ENCODE measurements at places on chromosomes 7 and 10.

DNA sequence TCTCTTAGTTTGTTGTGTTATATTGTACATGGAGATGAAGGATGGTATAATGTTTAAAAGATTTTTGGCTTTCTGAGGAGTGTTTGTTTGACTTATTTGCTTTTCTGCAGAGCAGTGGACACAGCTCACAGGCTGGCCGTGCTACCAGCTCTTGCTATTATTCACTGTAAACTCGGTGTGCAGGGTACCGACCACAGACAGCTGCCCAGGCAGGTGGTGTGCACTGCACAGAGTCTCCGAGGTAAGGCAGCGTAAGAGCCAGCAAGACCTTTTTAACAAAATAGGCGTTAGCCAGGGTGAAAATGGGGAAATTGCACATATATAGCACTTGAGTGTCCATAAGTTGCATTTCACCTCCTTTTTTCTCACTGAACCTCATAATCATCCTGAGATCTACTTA lies 438.0 kb downstream of the CNTNAP2 start:
- H3K36me3 ChIP-seq = no peaks in the 10 kb centered on the region
- H3K4me3 ChIP-seq = no peak overlapping the region
- H3K27me3 ChIP-seq = no peaks in the 10 kb centered on the region
- H3K27ac ChIP-seq = no peak overlapping the region
- H3K4me1 ChIP-seq = no peaks in the 10 kb centered on the region
- no peak for DNase-seq

- no peaks in the 10 kb centered on the region for H3K27me3 ChIP-seq
- no peak overlapping the region for H3K27ac ChIP-seq
- no peaks in the 10 kb centered on the region for H3K36me3 ChIP-seq
- H3K4me3 ChIP-seq = no peak overlapping the region
- H3K4me1 ChIP-seq = peaks cover 9% of the 10 kb centered on the region
- peak; percentile 44 for DNase-seq
These were observed 620.6 kb downstream of the SUGCT start for GRCh38 chr7:40755438-40755837.

DNA sequence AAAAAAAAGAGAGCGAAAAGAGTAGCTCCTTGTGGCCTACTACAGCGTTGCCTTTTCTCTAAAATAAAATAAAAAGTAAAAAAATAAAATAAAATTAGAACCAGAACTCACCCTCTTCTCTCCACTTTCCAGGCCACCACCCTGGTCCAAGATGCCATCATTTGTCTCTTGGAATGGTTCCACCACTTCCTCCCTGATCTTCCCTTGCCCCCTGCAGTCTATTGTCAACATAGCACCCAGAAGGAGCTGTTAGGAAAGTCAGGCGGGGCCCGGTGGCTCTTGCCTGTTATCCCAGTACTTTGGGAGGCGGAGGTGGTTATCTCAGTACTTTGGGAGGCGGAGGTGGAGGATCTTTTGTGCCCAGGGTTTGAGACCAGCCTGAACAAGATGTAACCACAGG lies 7.6 kb upstream of the GRID2IP start:
- no peaks in the 10 kb centered on the region for H3K4me1 ChIP-seq
- peak; percentile 89 for DNase-seq
- no peaks in the 10 kb centered on the region for H3K27me3 ChIP-seq
- H3K36me3 ChIP-seq = no peaks in the 10 kb centered on the region

DNA sequence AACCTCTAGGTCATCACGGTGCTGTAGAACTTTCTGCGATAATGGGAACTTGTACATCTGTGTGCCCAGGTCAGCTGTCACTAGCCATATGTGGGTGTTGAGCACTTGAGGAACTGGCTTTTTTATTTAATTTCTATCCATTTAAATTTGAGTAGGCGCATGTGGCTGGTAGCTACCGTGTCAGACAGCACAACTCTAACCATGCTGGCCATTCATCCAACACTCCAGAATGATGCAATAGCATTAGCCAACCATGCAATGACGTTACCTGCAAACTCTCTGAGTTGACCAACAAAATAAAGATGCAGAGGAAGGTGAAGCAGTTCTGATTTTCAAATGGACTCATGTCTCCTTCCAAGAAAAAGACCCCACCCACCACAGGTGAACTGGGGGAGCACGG lies 24.4 kb upstream of the CHST15 start:
- no peaks in the 10 kb centered on the region for H3K27me3 ChIP-seq
- no peak overlapping the region for H3K27ac ChIP-seq
- H3K36me3 ChIP-seq = no peaks in the 10 kb centered on the region
- no peak overlapping the region for H3K4me3 ChIP-seq
- H3K4me1 ChIP-seq = no peaks in the 10 kb centered on the region

GRCh38 chr10:96747734-96748550 lies 27.6 kb upstream of the PIK3AP1 start:
- no peaks in the 10 kb centered on the region for H3K4me1 ChIP-seq
- H3K36me3 ChIP-seq = no peaks in the 10 kb centered on the region
- no peak overlapping the region for H3K27ac ChIP-seq
- DNase-seq = no peak
- H3K27me3 ChIP-seq = no peaks in the 10 kb centered on the region

- no peaks in the 10 kb centered on the region for H3K36me3 ChIP-seq
- H3K4me3 ChIP-seq = no peak overlapping the region
- H3K27me3 ChIP-seq = no peaks in the 10 kb centered on the region
- no peak overlapping the region for H3K27ac ChIP-seq
These were observed 180.3 kb upstream of the GRB10 start for GRCh38 chr7:50962962-50963374.

DNA sequence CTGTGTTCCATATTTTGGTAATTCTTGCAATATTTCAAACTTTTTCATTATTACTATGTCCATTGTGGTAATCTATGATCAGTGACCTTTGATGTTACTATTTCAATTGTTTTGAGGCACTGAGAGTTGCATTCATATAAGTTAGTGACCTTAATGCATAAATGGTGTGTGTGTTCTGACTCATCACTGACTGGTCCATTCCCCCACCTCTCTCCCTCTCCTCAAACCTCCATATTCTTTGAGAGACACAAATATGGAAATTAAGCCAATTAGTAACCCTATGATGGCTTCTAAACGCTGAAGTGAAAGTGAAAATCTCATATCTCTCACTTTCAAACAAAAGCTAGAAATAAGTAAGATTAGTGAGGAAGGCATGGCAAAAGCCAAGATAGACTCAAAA lies 739.6 kb downstream of the CCSER2 start:
- DNase-seq = no peak
- no peaks in the 10 kb centered on the region for H3K27me3 ChIP-seq
- no peak overlapping the region for H3K27ac ChIP-seq
- H3K4me1 ChIP-seq = no peaks in the 10 kb centered on the region
- no peaks in the 10 kb centered on the region for H3K36me3 ChIP-seq
- H3K4me3 ChIP-seq = no peak overlapping the region

GRCh38 chr10:87694011-87694794 lies 34.5 kb downstream of the PAPSS2 start:
- no peaks in the 10 kb centered on the region for H3K36me3 ChIP-seq
- H3K27me3 ChIP-seq = no peaks in the 10 kb centered on the region
- no peak overlapping the region for H3K4me3 ChIP-seq
- no peak for DNase-seq
- H3K27ac ChIP-seq = no peak overlapping the region

DNA sequence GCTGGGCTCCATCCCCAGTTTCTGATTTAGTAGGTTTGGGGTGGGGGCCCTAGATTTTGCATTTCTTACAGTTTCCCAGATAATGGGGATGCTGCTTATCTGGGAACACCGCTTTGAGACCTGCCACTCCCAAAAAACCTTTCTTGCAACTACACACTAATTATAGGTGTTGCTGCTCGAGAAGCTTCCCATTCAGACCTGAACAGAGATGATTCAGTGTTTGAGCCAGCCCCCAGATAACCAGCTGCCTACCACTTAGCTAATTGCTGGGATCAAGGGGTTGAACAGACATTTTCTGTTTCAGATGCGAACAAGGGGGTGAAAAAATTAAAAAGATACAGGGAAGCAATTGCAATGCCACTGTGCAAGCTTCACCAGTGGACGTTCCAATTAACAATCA lies 448.5 kb downstream of the KCNMA1 start:
- H3K27ac ChIP-seq = no peak overlapping the region
- no peak overlapping the region for H3K4me3 ChIP-seq
- H3K27me3 ChIP-seq = no peaks in the 10 kb centered on the region
- peaks cover 3% of the 10 kb centered on the region for H3K4me1 ChIP-seq

GRCh38 chr10:1364151-1364910 lies 308.1 kb downstream of the WDR37 start:
- no peak overlapping the region for H3K4me3 ChIP-seq
- no peak for DNase-seq
- no peaks in the 10 kb centered on the region for H3K36me3 ChIP-seq
- no peaks in the 10 kb centered on the region for H3K27me3 ChIP-seq
- peaks cover 2% of the 10 kb centered on the region for H3K4me1 ChIP-seq

GRCh38 chr7:115779561-115779960 lies 251.0 kb downstream of the TFEC start:
- no peaks in the 10 kb centered on the region for H3K36me3 ChIP-seq
- H3K4me1 ChIP-seq = no peaks in the 10 kb centered on the region
- H3K27me3 ChIP-seq = no peaks in the 10 kb centered on the region
- no peak overlapping the region for H3K4me3 ChIP-seq

GRCh38 chr7:981793-982510 lies 1.0 kb upstream of the CYP2W1 start:
- no peak for DNase-seq
- no peaks in the 10 kb centered on the region for H3K4me1 ChIP-seq
- H3K36me3 ChIP-seq = no peaks in the 10 kb centered on the region
- H3K4me3 ChIP-seq = no peak overlapping the region
- no peak overlapping the region for H3K27ac ChIP-seq

- H3K4me3 ChIP-seq = no peak overlapping the region
- H3K27ac ChIP-seq = no peak overlapping the region
- H3K4me1 ChIP-seq = peaks cover 7% of the 10 kb centered on the region
- no peak for DNase-seq
These were observed 36.6 kb downstream of the FAM53B start for GRCh38 chr10:124707551-124707950.

GRCh38 chr7:112596981-112597380 lies 116.2 kb downstream of the LSMEM1 start:
- no peak overlapping the region for H3K4me3 ChIP-seq
- H3K27me3 ChIP-seq = no peaks in the 10 kb centered on the region
- DNase-seq = no peak
- H3K27ac ChIP-seq = no peak overlapping the region
- H3K36me3 ChIP-seq = no peaks in the 10 kb centered on the region

GRCh38 chr10:26944261-26944882 lies 83.6 kb upstream of the ABI1 start:
- H3K36me3 ChIP-seq = no peaks in the 10 kb centered on the region
- no peak for DNase-seq
- H3K4me1 ChIP-seq = no peaks in the 10 kb centered on the region

GRCh38 chr7:50679218-50680007 lies 103.3 kb downstream of the GRB10 start:
- H3K4me3 ChIP-seq = no peak overlapping the region
- H3K4me1 ChIP-seq = no peaks in the 10 kb centered on the region
- DNase-seq = peak; percentile 48
- H3K36me3 ChIP-seq = no peaks in the 10 kb centered on the region
- H3K27ac ChIP-seq = no peak overlapping the region
- H3K27me3 ChIP-seq = no peaks in the 10 kb centered on the region

- H3K4me1 ChIP-seq = no peaks in the 10 kb centered on the region
- no peaks in the 10 kb centered on the region for H3K27me3 ChIP-seq
- no peak overlapping the region for H3K27ac ChIP-seq
- no peak overlapping the region for H3K4me3 ChIP-seq
- H3K36me3 ChIP-seq = no peaks in the 10 kb centered on the region
These were observed 680.2 kb downstream of the CCSER2 start for GRCh38 chr10:85008488-85009184.

- DNase-seq = peak; percentile 23
- H3K27ac ChIP-seq = no peak overlapping the region
- no peaks in the 10 kb centered on the region for H3K4me1 ChIP-seq
- H3K27me3 ChIP-seq = no peaks in the 10 kb centered on the region
These were observed 921.5 kb downstream of the NRG3 start for GRCh38 chr10:82796510-82796909.

DNA sequence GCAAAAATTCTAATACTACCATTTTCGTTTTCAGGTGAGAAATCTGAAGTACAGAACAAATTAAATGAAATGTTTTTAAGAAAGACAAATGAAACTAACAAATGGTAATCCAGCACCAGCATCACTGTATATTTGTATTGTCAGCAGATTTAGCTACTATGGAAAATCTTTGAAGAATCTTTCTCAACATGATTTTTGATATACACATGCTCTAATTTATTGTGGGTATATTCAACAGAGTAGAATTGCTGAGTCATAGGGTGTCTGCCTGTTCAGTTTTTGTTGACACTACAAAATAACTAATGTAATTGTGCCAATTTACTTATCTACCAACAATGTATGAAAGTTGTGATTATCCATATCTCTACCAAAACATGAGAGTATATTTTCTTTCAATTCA lies 437.6 kb downstream of the PCDH15 start:
- H3K27me3 ChIP-seq = no peaks in the 10 kb centered on the region
- H3K4me1 ChIP-seq = no peaks in the 10 kb centered on the region
- H3K4me3 ChIP-seq = no peak overlapping the region
- no peak for DNase-seq
- no peak overlapping the region for H3K27ac ChIP-seq

GRCh38 chr10:68876246-68877138 lies 24.6 kb upstream of the DDX50 start:
- H3K27ac ChIP-seq = no peak overlapping the region
- DNase-seq = no peak
- H3K4me1 ChIP-seq = peaks cover 9% of the 10 kb centered on the region

DNA sequence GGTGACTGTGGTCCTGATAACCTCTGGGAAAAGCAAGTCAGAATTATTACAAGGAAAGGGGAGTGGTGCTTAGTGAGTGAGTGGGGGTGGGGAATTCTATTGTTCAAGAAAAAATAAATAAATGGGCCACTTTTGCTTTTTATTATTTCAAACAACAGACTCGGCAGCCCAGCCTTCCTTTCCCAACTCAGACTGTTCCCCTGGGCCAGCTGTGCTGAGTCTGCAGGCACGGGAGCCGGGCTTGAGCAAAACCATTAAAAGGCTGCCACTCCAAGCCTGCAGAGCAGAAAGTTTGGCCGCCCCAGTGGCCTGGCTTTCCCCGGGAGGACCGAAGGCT lies 90.0 kb downstream of the PLXNA4 start:
- no peak for DNase-seq
- no peaks in the 10 kb centered on the region for H3K36me3 ChIP-seq
- no peak overlapping the region for H3K4me3 ChIP-seq
- H3K4me1 ChIP-seq = no peaks in the 10 kb centered on the region
- H3K27ac ChIP-seq = no peak overlapping the region

GRCh38 chr7:77651575-77652162 lies 44.6 kb upstream of the RSBN1L start:
- no peak overlapping the region for H3K27ac ChIP-seq
- no peak overlapping the region for H3K4me3 ChIP-seq
- peaks cover 1% of the 10 kb centered on the region for H3K36me3 ChIP-seq
- peak; percentile 44 for DNase-seq
- no peaks in the 10 kb centered on the region for H3K27me3 ChIP-seq
- no peaks in the 10 kb centered on the region for H3K4me1 ChIP-seq

GRCh38 chr10:103605359-103606096 lies 112.0 kb downstream of the NEURL1 start:
- H3K4me3 ChIP-seq = no peak overlapping the region
- no peaks in the 10 kb centered on the region for H3K36me3 ChIP-seq
- no peaks in the 10 kb centered on the region for H3K27me3 ChIP-seq

GRCh38 chr7:16891874-16892643 lies 10.3 kb upstream of the AGR3 start:
- no peak for DNase-seq
- H3K27me3 ChIP-seq = no peaks in the 10 kb centered on the region
- H3K36me3 ChIP-seq = no peaks in the 10 kb centered on the region
- no peak overlapping the region for H3K27ac ChIP-seq

- no peaks in the 10 kb centered on the region for H3K36me3 ChIP-seq
- DNase-seq = no peak
- H3K27ac ChIP-seq = no peak overlapping the region
- no peak overlapping the region for H3K4me3 ChIP-seq
- no peaks in the 10 kb centered on the region for H3K4me1 ChIP-seq
These were observed 6.8 kb upstream of the AGR2 start for GRCh38 chr7:16811551-16811950.
